ENCODE measurements at places on chromosomes 1 and 21.

DNA sequence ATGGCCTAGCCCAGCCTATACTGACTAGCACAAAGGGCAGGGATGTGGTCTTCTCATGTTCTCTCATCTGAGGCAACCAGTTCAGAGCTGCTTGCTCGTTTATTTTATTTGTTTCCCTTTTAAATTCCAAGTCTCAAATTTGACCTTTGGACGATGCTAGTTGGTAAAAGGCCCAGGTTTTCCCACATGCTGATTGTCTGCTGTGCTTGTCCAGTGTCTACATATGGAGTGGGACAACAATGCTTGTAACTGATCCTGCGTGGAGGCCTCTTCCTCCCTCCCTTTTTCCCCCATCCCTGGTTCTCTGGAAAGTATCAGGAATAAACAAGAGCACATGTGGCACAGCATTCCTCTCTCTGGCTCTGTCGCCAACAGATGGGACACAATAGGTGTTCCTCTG is 34.0 kb upstream of the BEND5 start:
- peak; percentile 8 for DNase-seq

DNA sequence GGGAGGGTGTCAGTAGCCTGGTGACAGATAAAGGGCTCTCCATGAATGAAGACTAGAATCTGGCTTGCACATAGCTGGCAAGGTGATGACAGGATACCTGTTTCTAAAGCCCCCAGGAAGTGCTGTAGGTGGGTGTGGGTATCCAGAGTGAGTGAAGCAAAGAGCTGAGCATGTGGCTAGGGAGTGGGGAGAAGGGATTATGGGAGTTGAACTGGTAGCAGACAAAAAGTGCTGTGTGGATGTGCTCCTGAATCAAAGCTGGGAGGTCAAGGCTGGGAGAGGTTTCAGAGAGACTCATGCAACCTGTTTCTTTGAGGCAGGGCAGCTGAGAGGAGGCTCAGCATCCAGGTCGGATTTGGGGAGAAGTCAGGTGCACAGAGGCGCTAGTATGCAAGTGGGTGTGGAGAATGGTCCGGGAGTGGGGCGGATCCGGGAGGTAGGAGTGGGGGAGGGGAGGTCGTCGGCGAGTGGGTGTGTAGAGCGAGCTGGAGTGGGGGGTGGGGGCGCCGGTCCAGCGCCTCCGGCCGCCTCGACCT is 600 bp downstream of the ASTN1 start:
- DNase-seq: no peak

- no peak for DNase-seq
Measured at GRCh38 chr1:79549201-79549600, 542.7 kb upstream of the ADGRL4 start.

GRCh38 chr1:154493276-154493675 is 8.7 kb upstream of the TDRD10 start:
- no peak for DNase-seq

DNA sequence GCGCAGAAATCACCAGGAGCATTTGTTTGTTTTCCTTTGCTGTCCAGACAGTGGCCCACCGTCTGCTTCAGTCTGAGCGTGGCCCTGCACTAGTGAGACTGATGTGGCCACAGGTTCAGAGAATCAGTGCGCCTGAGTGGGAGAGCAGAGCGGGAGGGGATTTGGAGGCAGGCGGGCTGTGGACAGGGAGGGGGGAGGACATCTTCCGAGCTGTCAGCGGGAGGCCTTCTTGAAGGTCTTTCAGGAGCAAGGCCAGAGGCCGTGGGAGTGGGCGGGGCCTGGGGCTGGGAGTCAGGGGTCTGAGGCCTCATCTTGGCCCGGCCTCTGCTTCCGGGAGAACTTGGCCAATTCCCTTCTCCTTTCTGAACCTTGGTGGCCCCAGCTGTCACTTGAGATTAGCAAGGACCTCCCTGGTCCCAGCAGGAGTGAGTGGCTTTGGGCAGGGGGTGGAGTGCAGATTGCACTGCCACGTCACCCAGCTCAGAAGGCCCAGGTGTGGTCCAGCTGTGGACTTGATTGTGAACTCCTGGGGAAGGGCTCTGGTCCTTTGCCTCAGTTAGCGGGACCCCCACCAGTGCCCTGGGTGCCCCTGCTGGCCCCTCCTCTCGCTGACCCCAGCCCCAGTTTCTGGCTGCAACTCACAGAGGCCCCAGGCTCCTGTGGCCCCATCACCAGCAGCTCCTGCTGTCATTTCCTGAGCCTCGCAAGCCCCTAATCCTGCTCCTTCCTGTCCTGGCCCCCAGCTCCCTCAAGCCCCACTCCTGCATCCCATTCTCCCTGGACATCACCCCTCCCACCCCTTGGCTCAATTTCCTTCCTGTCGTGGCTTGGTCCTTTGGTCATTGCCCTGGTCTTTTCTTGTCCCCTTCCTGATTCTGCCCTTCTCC is 8.4 kb downstream of the TNFRSF1B start:
- no peak for DNase-seq

DNA sequence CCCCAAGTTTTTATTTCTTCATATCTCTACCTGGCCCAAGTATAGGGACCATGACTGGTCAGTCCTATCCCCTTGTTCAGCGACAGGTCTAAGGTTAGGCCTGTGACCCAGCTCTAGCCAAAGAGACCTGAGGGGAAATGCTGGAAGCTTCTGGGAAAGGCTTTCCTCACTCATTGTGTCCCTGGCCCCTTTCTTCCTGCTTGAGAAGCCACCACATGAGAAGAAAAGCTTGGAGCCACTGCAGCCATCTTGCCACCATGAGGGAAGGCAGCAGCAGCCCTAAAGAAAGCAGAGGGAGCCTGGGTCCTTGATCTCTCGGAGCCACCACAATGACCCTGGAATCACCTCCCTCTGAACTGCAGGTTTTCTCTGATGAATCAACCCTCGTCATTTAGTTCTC is 43.4 kb downstream of the ATF3 start:
- no peak for DNase-seq

DNA sequence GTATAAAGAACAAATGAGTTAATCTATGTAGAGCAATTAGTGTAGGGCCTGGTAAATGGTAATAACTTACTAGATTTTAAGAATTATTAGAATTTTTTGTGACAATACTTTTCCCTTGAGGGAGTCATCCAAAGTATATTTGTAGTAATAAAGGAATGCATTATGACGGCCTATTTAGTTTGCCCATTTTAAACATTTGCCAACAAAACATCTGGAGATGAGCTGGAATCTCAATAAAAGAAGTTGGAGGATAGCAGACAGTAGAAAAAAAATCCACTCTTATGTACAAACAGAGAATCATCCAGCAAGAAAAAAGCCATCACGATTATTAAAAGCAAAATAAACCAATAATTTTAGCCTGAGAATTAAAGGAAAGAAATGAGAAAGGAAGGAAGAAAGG is 567.3 kb upstream of the ADAMTS5 start:
- no peak for DNase-seq

GRCh38 chr1:218200979-218201378 is 84.1 kb upstream of the RRP15 start:
- DNase-seq: no peak

DNA sequence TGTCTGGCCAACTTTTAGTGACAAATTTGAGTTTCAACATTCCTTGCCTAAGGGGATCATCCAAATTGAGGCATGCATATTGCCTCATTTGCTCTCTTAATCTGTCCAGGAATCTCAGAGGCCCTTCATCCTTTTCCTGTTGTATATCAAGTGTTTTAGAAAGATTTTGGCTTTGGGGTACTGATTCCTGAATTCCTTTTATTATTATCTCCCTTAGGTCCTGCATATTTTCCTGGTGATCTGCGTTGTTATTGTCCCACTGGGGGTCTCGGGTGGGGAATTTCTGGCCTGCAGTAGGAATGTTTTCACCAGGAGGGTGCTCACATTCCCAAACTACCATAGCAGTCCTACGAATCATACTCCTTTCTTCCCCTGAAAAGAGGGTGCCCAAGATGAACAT is 4.4 kb upstream of the AADACL3 start:
- DNase-seq: no peak

DNA sequence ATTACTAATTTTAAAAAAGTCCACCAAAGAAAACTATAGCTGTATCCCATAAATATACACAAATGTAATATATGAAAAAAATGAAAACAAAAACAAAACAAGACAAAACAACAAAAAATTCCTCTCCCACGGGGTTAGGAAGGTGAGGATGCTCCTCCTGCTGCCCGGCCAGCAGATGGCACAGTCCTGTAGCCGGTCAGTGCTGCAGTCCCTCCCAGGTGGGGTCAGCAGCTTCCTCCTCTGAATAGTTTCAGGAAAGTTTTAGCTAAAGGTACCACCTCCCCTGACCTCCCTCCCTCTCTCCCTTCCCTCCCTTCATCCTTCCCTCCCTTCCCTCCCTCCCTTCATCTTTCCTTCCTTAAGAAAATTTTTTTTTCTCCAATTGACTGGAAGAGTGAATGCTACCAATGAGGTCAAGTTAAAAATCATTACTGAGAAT is 67.8 kb upstream of the BCL10 start:
- DNase-seq: no peak

DNA sequence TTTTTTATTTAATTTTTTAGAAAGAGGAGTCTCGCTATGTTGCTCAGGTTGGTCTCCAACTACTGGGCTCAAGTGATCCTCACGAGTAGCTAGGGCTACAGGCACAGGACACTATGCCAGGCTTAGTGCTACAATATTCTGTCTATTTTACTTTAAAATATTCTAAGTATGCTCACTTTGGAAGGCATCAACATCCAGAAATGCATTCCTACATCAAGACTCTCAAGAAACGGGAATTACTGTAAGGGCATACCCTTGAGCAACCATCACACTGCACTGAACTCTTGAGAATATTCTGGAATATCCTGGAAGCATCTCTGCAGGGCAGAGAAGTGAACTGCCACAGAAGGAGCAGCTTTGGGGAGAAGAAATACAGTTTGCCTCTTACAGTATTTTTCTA is 565 bp upstream of the DMRTB1 start:
- no peak for DNase-seq

- no peak for DNase-seq
Measured at GRCh38 chr1:87004857-87005256, 90.4 kb downstream of the HS2ST1 start.

DNA sequence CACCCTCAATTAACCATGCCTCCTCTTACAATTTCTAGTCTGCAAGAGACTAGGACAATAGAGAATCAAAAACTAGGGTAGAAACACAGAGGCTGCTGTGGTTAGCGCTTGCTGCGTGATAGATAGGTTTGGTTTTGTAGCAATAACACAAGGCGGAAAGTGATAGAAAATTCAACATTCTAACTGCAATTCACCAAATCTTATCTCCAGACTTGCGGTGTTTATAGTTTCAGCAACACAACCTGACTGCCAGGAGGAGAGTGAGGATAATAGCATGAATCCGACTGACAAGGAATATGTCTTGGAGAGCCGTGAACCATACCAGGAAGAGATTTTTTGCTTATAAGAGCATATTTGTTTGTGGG is 30.7 kb upstream of the IFNAR2 start:
- DNase-seq: no peak

- DNase-seq: no peak
Measured at GRCh38 chr1:68163220-68163619, 69.1 kb downstream of the WLS start.

GRCh38 chr1:194081444-194081843 is 895.0 kb upstream of the B3GALT2 start:
- no peak for DNase-seq

- DNase-seq: peak; percentile 46
Measured at GRCh38 chr1:1122078-1122811, 6.4 kb upstream of the C1orf159 start.

- DNase-seq: no peak
Measured at GRCh38 chr1:99279525-99279924, 15.2 kb downstream of the PLPPR4 start.

DNA sequence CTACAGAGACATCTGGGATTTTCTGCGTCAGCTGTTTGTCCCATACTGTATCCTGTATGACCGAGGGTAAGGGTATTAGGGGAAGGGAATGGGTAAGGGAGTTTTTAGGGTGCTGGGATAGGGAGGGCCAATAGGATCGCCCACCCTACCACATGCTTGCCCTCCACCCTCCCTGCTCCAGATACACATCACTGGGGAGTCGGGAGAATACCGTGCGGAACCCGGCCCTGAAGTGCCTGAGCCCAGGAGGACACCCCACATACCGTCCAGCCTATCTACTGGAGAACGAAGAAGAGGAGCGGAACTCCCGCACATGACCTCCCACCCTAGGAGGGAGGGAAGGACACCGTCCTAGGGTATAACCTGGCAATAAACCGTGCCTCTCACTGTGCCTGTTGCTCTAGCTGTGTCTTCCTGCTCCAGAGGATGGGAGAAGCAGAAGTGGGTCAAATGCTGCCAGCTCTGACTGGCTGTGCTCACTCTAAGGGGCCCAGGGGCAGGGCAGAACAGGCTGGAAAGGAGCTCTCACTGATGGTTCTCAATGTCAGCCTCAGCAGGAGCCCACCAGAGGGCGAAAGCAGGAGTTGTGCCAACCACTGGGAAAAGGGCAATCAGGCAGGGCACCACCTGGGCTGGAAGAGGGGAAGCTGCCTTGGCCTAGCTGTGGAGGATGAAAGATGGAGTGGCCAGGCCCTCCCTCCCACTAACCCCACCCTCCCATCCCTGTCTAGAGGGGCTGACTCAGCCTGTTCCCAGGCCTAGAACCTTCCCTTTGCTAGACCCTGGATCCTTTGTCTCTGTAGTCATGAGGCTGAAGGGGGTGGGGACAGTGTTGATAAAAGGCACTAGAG is 440 bp upstream of the LENEP start:
- DNase-seq: peak; percentile 51

DNA sequence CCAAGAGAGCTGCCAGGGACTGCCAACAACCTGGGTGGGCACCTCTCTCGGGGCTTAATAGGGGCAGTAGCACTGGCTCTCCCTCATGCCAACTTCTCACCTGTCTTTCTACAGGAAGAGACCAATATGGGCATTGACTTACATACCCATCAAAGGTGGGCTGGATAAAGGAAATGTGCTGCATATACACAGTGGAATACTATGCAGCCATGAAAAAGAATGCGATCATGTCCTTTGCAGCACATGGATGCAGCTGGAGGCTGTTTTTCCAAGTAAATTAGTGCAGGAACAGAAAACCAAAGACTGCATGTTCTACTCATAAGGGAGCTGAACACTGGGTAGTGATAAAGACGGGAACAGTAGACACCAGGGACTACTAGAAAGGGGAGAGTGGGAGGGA is 172.5 kb downstream of the URB2 start:
- DNase-seq: no peak

DNA sequence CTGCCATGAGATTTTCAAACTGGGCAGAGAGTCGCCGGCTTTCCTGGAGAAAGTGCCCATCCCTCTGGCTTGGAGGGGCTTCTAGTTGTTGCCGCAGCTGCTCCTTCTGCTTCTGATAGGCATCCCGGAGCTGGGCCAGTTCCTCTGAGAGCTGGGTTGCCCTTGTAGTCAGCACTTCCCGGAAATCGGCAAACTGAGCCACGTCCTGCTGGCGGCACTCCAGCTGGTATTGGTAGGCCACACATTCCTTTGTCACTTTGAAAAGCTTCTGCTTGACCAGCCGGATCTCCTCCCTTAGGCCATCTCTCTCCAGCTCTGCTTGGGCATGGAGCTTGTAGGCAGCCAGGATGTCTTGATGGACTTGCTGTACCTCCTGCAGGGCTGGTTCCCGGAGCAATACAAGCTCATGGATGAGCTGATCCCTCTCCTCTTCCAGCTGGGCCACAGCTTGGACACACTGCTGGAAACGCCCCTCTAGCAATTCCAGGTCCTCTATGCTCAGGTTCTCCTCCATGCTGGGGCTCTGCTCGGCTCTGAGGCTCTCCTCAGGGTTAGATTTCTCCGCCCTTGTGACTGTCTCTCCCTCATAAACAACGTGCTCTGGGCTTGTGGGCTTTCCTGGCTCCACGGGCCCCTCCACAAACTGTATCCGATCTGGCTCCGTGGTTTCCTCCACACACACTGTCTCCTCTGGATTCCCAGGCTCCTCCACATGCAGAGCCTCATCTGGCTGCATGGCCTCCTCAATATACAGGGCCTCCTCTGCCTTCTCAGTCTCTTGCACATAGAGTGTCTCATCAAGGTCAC is 7.3 kb downstream of the SYNC start:
- DNase-seq: peak; percentile 72

All from astrocyte of the spinal cord (primary cell).